ENCODE measurements at places on chromosomes 2 and 18.

- no peak for DNase-seq
These were observed 10.6 kb upstream of the FAM117B start for GRCh38 chr2:202624133-202624532.

DNA sequence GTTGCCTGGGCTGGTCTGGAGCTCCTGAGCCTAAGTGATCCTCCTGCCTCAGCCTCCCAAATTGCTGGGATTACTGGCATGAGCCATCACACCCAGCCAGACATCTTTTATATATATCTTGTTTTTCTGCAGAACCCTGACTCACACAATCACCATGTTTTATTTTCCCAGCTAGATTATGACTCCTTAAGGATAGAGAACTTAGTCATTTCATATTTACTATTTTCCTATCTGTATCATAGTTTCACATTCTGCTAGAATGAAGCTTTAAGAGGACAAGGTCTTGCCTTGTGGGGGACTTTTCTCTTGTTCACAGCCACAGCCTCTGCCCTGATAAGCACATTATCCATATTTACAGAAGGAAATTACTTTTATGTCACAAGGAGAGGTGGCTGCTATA is 73.9 kb downstream of the LBH start:
- DNase-seq: no peak

DNA sequence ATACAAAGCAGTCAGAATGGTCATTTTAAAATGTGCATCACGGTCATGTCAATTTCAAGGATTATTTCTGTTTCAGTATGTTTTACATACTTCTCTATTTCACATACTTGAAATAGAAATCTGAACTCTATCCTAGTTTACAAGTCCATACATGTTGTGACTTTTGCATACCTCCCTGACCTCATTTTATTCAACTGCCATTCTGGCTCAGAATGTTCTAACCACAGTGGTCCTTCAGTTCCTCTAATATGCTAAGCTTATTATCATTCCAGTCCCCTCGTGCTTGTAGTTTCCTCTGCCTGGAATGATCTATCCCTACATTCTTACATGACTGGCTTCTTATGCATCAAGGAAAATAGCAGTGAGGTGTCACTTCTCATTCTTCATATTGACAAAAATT is 295.6 kb downstream of the KIAA1328 start:
- no peak for DNase-seq

- no peak for DNase-seq
These were observed 73.0 kb upstream of the GRB14 start for GRCh38 chr2:164694275-164694695.

DNA sequence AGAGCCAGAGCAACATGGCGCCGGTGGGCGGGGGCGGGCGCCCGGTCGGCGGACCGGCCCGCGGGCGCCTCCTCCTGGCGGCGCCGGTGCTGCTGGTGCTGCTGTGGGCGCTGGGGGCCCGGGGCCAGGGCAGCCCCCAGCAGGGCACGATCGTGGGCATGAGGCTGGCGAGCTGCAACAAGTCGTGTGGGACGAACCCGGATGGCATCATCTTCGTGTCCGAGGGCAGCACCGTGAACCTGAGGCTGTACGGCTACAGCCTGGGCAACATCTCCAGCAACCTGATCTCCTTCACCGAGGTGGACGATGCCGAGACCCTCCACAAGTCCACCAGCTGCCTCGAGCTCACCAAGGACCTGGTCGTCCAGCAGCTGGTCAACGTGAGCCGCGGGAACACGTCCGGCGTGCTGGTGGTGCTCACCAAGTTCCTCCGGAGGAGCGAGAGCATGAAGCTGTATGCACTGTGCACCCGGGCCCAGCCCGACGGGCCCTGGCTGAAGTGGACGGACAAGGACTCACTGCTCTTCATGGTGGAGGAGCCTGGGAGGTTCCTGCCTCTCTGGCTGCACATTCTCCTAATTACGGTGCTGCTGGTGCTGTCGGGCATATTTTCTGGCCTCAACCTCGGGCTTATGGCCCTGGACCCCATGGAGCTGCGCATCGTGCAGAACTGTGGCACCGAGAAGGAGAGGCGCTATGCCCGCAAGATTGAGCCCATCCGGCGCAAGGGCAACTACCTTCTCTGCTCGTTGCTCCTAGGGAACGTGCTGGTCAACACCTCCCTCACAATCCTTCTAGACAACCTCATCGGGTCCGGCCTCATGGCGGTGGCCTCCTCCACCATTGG is 507 bp downstream of the CNNM4 start:
- no peak for DNase-seq

DNA sequence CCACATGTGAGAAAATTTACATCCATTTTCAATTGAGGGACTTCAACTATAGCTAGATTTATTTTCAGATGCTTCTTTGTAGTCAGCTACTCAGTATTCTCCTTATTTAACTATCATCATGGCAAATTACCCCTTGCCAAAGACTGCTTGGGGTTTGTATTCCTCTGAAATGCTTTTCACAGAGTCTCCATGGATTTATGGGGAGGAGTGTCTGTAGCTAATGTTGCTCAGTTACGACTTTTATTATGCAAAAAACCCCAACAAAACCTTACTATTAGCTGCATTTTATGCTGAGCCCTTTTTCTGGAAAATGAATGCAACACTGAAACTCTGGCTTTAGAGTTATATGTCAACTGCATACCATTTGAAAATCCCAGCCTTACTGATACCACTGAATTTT is 78.6 kb downstream of the RFTN2 start:
- DNase-seq: no peak

GRCh38 chr2:233807966-233808935 is 30.1 kb downstream of the MROH2A start:
- DNase-seq: no peak

- no peak for DNase-seq
These were observed 88.4 kb downstream of the EHD3 start for GRCh38 chr2:31322371-31322770.

DNA sequence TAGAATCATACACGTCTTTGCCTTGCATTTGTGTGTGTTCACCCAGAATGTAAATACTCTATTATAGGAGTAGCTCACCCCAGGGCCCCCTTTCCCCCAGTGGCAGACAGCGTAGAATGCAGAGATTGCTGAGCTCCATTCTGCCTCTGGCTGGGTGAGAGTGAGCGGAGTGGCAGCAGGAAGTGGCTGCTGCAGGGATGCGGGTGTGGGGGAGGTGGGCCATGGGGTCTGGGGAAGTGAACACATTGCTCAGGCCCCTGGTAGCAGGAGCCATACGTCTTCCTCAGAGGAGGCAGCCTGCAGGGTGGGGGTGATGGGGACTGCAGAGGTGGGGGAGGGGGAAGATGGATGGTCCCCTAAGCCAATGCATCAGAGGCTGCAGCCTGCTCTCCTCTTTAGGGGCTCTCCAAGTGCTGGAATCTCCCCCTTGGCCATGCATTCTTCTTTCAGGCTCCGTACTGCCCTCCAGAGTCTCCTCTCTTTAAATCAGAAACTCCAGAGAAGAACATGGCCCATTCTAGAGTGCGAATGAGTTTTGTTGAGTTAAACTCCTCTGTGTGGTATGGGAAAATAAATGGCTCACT is 72.2 kb downstream of the CELF4 start:
- no peak for DNase-seq

- no peak for DNase-seq
These were observed 31.1 kb downstream of the CTIF start for GRCh38 chr18:48569915-48570264.

- no peak for DNase-seq
These were observed 416.0 kb upstream of the CNTNAP5 start for GRCh38 chr2:123609077-123609476.

GRCh38 chr2:234579231-234579962 is 82.5 kb upstream of the ARL4C start:
- DNase-seq: no peak

- DNase-seq: no peak
These were observed 215.3 kb downstream of the TTC32 start for GRCh38 chr2:19686439-19686838.

DNA sequence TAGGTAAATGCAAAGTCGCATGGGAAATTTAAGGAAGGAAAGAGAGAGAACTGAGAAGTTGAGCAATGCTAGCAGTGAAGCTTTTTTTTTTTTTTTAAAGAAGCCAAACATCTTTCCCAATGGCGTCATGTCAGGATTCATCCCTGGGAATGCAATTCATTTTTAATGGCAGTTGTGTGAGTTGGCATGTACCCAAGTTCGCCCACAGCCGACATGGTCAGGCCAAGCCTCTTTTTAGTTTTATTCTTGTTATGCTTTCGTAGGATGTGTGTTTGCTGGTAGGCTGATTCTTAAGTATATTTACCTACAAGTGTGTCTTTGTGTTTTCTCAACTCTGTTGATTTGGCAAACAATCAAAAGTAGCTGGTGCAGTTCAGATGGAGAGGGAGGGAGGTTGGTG is 127.6 kb upstream of the ITGA6 start:
- DNase-seq: no peak

Data from stimulated activated CD4-positive, alpha-beta T cell treated with anti-CD3 and anti-CD28 coated beads, Interleukin-1b, Interleukin-23, amount 100 ng/mL, for 1 hour (primary cell).